Neuronal stem cell (in vitro differentiated cells): ENCODE measurements at places on chromosomes 16 and 17.

DNA sequence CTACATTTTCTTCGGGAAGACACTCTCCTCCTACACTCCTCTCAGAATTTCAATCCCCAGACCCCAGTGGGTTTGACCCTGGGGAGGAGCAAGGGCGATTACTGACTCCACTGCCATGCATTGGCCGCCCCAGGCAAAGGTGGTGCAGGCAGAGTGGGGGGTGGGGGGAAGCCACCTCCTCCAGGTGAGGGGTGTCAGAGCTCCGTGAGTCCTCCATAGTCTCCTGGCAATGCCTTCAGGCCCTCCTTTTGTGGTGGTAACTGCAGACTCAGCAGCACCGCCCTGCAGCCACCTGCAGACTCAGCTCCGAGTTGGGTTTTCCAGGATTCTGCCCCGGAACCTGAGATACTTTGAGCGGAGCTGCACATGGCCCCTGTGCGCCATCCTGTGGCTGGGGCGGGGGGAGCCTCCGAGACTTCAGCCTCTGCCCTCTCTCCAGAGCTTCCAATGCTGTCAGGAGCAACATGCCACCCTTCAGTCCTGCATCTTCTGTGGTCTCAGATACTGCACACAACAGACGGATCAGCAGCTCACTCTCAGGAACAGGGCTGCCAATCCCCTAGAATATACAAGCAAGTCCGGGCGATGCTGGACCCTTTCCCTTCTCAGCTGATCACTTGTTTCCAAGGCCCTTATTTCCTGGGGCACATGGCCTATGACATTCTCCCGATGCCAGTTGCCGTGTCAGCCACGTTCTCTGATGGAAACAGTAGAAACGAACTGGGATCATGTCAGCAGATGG is 2.4 kb upstream of the SLC47A2 start:
- H3K4me3 ChIP-seq: no peak overlapping the region
- no peaks in the 10 kb centered on the region for H3K27me3 ChIP-seq
- H3K36me3 ChIP-seq: no peaks in the 10 kb centered on the region
- no peak for DNase-seq

DNA sequence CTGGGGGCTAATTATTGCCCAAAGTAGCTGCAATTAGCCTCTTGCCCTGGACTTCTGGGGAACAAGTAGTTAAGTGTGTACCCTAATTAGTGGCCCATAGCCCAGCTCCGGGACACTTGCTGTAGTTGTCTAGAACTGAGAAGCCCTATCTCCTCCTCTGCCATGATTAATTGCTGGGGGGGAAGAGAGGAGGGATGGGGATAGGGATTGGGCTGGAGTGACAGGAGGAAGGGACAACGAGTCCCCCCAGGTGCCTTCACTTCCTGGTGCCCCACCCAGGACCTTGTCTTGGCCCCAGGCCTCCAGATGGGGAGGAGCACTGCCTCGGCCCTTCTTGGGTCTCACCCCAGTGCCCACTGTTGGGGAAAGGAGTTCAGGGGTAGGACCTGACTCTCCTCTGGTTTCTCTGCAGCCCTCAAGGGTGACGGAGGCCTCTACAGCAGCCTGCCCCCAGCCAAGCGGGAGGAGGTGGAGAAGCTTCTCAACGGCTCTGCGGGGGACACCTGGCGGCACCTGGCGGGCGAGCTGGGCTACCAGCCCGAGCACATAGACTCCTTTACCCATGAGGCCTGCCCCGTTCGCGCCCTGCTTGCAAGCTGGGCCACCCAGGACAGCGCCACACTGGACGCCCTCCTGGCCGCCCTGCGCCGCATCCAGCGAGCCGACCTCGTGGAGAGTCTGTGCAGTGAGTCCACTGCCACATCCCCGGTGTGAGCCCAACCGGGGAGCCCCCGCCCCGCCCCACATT is 17.4 kb downstream of the NGFR start:
- no peaks in the 10 kb centered on the region for H3K27me3 ChIP-seq
- no peak for DNase-seq
- H3K27ac ChIP-seq: no peak overlapping the region
- no peaks in the 10 kb centered on the region for H3K36me3 ChIP-seq

DNA sequence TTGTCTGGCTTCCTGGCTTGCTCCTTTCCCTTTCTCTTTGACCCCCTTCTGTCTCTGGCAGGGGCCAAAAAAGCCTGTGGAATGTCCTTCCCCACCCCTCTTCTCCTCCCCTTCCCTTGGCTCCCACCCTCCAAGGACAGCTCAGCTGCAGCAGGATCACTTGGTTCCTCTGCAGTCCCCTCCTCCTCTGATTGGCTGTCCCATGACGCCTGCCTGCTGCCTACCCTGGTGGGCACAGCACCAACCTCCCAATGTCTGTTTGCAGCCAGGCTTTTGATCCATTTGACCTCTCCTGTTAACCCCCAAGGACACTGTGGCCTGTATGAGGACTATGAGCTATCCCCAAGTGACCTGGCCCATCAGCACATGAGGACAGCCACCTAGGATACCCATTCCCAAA is 14.8 kb upstream of the MTMR4 start:
- DNase-seq: no peak
- no peaks in the 10 kb centered on the region for H3K36me3 ChIP-seq
- peaks cover 2% of the 10 kb centered on the region for H3K27me3 ChIP-seq
- H3K27ac ChIP-seq: no peak overlapping the region
- H3K4me1 ChIP-seq: peaks cover 15% of the 10 kb centered on the region

DNA sequence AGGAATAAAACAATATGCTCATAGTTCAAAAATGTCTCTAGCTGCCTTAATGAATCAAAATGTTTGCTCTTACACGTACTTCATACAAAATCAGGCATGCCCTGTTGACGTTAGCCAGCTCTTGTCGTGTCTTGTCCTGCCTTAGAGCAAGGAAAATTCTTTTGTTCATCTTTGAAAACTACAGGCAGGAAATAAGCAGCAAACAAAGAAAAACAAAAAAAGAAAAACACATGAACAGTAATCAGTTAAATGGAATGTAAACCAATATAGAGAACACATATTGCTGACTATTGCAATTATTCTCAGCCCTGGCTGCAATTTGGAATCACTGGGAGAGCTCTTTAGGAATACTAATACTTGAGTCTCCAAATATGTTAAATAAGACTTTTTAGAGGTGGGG is 1.7 kb downstream of the CAPNS2 start:
- no peaks in the 10 kb centered on the region for H3K27me3 ChIP-seq
- no peaks in the 10 kb centered on the region for H3K4me1 ChIP-seq
- H3K4me3 ChIP-seq: no peak overlapping the region
- no peaks in the 10 kb centered on the region for H3K36me3 ChIP-seq

DNA sequence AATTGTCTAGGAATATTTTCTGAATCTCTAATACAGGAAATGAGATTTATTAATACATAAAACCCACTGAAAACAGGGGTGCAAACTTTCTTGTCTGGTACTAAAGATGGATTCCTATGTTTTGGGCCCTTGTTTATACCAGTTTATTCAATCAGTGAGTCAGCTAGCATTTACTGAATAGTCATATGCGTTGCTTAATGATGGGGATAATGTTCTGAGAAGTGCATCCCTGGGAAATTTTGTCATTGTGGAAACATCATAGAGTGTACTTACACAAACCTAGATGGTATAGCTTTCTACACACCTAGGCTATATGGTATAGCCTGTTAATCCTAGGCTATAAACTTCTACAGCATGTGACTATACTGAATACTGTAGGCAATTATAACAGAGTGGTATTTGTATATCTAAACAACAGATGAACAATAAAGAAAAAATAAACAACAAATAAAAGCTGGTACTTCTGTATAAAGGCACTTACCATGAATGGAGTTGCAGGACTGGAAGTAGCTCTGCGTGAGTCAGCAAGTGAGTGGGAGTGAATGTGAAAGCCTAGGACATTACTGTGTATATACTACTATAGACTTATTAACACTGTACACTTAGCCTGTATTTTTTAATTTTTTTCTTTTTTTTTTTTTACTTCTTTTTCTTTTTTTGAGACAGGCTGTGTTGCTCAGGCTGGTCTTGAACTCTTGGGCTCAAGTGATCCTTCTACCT is 63.7 kb downstream of the SIAH1 start:
- no peaks in the 10 kb centered on the region for H3K27me3 ChIP-seq
- no peak for DNase-seq
- peaks cover 4% of the 10 kb centered on the region for H3K36me3 ChIP-seq
- no peaks in the 10 kb centered on the region for H3K4me1 ChIP-seq
- no peak overlapping the region for H3K27ac ChIP-seq

- H3K4me3 ChIP-seq: no peak overlapping the region
- H3K27me3 ChIP-seq: peaks cover 51% of the 10 kb centered on the region
- peaks cover 7% of the 10 kb centered on the region for H3K4me1 ChIP-seq
- DNase-seq: no peak
These were observed 654 bp upstream of the SCNN1B start for GRCh38 chr16:23301251-23302044.

DNA sequence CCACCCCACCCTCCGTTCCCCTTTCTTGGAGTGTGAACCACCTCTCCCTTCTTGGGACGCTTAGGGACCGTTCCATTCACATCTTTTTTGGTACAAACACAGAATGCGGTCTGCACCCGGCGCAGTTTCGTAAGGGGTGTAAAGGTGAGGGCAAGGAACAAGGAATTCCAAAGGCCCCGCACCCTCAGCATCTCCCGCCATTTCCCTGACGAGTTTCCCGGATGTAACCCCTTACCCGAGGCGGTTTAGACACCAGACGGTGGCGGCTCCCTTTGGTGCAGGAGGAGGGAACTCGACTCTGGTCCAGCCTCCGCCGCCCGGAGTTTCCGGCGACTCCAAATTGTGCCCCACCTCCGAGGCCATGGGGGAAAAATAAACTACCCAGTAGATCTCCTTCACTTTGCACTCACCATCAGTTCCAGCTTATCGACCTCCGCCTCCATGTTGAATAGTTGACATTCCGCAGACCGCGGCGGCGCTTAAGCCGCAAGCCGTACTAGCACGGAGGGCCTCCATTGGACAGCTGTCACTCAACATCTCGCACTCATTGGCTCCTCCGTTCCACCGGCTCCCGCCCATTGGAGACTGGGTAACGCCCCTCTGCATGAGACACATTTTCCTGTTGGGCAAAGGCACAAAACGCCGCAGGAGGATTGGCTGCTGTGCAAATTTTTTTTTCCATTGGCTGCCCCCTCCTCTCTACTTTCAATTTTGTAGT is at the start of gene SKA2:
SKA2 (minus strand) TSS at position 466 of the 718 bp plus-strand sequence; CDS start at position 443, 23 bp downstream.
- DNase-seq: peak; percentile 100
- peak within 1 kb of the TSS; percentile 93 for H3K4me3 ChIP-seq
- peaks cover 51% of the 10 kb centered on the region for H3K36me3 ChIP-seq
- H3K27ac ChIP-seq: peak within 1 kb of the TSS; percentile 97
- no peaks in the 10 kb centered on the region for H3K4me1 ChIP-seq

GRCh38 chr16:47873434-47873833 is 282.4 kb downstream of the ABCC12 start:
- H3K36me3 ChIP-seq: no peaks in the 10 kb centered on the region
- no peak overlapping the region for H3K4me3 ChIP-seq
- no peaks in the 10 kb centered on the region for H3K4me1 ChIP-seq
- no peak for DNase-seq

DNA sequence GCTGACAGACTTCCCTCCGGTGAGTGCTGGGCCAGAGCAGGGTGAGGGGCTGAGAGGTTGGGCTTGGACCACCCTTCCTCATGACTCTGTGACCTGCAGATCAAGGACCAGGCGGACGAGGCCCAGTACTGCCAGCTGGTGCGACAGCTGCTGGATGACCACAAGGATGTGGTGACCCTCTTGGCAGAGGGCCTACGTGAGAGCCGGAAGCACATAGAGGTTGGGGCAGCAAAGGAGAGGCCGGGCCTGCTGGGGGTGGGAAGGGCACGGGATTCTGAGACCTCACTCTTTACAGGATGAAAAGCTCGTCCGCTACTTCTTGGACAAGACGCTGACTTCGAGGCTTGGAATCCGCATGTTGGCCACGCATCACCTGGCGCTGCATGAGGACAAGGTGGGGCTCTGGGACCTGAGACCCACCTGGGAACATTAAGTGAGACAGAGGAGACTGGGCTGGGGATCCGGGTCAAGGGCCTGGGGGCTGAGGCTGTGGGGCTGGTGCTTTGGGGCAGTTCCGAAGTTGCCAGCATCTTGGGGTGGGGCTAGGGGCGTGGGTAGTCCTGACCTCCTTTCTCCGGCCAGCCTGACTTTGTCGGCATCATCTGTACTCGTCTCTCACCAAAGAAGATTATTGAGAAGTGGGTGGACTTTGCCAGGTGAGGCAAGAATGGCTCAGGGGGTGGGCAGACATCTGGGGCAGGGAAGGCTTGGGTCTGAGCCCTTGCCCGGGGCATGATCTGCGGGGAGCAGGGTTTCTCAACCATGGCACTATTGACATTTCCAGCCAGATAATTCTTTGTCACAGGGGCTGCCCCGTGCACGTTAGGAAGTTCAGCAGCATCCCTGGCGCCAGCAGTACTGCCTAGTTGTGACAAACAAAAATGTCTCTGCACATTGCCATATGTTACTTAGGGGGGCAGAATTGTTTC is 2.2 kb downstream of the BCKDK start:
- no peak overlapping the region for H3K27ac ChIP-seq
- no peaks in the 10 kb centered on the region for H3K27me3 ChIP-seq
- peak overlapping the region; percentile 68 for H3K4me3 ChIP-seq
- H3K36me3 ChIP-seq: peaks cover 31% of the 10 kb centered on the region
- no peaks in the 10 kb centered on the region for H3K4me1 ChIP-seq
- no peak for DNase-seq

DNA sequence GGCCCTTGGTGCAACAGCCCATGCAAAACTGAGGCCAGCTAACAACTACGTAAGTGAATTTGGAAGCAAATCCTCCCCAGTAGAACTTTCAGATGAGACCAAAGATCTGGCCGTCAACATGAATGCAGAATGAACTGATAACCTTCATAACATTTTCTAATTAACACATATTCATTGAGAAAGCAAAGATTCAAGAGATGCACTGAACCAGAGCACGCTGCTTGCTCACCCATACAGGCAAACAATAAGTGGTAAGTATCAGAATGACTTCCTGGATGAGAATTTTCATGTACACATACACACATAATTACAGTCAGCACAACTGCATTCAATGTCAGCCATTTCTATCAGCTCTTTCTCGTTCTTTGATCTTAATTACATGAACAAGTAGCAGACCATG is 30.6 kb downstream of the XYLT1 start:
- H3K27ac ChIP-seq: no peak overlapping the region
- H3K36me3 ChIP-seq: no peaks in the 10 kb centered on the region
- DNase-seq: no peak
- H3K4me3 ChIP-seq: no peak overlapping the region

DNA sequence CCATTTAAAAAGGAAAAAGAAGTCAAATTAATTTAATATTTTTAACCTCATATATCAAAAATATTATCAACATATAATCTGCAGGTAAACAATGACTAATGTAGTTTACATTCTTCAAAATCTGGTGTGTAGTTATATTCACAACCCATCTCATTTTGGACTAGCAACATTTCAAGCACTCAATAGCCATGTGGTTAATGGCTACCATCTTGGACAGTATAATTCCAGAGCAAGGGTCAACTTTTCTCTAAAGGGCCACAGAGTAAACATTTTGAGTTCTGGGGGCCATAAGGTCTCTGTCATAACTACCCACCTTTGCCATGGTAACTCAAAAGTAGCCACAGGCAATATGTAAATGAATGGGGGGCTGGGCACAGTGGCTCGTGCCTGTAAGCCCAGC is 153.9 kb downstream of the PARN start:
- peaks cover 15% of the 10 kb centered on the region for H3K36me3 ChIP-seq
- no peak overlapping the region for H3K27ac ChIP-seq
- H3K27me3 ChIP-seq: no peaks in the 10 kb centered on the region
- no peaks in the 10 kb centered on the region for H3K4me1 ChIP-seq

- no peaks in the 10 kb centered on the region for H3K27me3 ChIP-seq
- no peak overlapping the region for H3K27ac ChIP-seq
- DNase-seq: no peak
- H3K4me1 ChIP-seq: no peaks in the 10 kb centered on the region
- no peak overlapping the region for H3K4me3 ChIP-seq
These were observed 100.3 kb upstream of the NOL11 start for GRCh38 chr17:67617304-67617899.
